GM03348 (cell line): ENCODE measurements at places on chromosomes 11 and 22.

DNA sequence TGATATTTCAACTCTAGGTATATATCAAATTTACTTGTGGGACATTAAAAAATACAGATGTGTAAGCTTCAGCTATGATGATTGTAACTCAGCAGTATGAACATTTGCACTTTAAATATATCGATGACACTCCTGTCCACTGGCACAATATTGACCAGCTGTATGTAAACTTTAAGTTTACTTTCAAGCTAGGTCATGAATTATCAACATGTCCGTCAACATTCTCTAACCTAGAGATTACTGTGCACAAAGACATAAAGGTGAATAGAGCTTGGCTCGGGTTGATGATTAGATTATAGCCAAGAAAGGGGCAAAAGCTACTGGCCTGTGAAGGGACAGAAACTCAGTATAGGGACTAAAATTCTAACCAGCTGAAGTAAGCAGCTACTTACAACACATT, 286.6 kb downstream of the SWAP70 start:
- no peak for DNase-seq

DNA sequence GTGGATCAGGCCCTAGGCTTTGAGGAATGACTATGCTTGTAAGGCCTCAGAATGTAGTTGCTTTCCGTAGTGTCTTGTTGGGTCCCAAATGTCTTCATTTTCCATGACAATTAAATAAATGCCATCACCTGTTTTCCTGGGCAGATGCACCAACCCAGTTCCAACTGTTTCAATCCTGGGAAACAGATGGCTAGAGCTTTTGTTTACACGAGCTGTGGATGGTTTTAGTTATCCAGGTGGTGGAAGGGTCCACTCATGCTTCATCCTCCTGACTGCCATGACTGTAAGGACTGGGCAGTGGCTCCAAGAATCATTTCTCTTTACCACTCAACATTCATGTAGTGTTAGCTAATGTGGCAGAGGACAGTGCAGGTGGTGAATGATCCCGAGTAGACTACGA, 8.6 kb downstream of the RCN1 start:
- DNase-seq = no peak

- DNase-seq = peak; percentile 84
Observed at GRCh38 chr11:13343931-13344717, 66.5 kb downstream of the BMAL1 start.

- no peak for DNase-seq
Observed at GRCh38 chr22:17963015-17963414, 61.3 kb downstream of the MICAL3 start.

DNA sequence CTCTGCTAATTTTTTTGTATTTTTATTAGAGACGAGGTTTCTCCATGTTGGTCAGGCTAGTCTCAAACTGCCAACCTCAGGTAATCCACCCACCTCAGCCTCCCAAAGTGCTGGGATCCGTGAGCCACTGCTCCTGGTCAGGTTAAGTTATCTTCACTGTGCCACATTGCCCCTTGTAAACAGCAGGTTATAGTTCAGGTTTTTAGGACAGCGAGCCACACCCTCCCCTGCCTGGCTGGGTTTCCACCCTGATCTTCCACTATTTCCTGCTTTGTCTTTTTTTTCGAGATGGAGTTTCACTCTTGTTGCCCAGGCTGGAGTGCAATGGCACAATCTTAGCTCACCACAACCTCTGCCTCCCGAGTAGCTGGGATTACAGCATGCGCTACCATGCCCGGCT, 16.1 kb downstream of the ACO2 start:
- no peak for DNase-seq
